ENCODE measurements at places on chromosomes 16 and 17.

DNA sequence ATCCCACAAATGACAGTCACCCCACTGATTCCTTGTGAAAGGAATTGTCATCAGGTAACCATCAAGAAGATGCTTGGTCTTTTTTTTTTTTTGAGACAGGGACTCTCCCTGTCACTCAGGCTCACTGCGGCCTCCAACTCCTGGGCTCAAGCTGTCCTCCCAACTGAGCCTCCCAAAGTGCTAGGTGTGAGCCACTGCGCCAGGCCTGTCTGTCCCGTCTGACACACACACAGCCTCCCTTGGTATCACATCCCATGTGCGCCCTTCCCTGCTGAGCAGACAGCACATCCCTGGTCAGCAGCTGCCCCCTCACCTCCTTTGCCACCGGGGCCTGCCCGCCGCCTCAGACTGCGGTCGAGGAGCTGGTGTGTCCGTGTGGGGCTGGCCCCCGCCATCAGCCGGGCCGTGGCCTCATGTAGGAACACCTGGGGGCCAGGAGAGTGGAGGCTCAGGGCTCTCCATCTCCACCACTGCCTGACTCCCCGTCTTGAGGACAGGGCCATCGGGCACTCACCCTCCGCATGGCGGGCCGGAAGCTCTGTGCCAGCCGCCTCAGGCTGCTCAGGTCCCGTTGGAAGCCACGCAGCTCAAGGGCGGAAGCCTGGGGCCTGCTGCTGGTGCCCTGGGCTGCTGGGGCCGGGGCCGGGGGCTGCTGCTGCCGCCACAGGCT is 23.6 kb downstream of the SREBF1 start:
- no peak for DNase-seq

GRCh38 chr16:79006765-79007164 is 593.8 kb downstream of the MAF start:
- DNase-seq: no peak

GRCh38 chr16:85521552-85522307 is 91.4 kb upstream of the GSE1 start:
- no peak for DNase-seq

- DNase-seq: no peak
Observed at GRCh38 chr17:40599468-40599763, 34.1 kb upstream of the CCR7 start.

DNA sequence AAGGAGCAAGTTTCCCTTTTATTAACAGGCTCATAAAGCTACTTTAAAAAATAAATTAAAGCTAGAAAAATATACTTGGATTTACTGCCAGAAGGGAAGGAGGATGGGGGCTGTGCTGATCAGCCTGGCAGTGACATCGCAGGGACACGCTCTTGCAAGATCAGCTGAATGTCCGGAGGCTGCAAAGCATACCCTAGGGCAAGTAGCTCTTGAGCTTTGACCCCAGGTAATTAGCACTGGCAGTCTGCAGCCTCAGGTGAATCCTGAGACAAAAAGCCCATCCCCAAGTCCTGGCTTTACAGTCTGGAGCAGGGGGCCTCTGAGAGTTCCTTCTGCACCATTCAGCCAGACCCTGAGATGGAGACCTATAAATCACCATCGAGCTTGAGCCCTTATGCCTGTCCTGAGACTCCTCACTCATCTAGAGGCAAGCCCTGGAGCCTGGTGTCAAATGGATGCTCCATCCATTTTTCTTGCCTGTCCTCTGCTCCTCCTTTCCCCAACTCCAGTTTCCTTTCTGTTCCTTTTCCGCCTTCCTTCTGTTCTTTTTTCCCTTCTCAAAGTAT is 131.7 kb downstream of the TMEM114 start:
- no peak for DNase-seq

DNA sequence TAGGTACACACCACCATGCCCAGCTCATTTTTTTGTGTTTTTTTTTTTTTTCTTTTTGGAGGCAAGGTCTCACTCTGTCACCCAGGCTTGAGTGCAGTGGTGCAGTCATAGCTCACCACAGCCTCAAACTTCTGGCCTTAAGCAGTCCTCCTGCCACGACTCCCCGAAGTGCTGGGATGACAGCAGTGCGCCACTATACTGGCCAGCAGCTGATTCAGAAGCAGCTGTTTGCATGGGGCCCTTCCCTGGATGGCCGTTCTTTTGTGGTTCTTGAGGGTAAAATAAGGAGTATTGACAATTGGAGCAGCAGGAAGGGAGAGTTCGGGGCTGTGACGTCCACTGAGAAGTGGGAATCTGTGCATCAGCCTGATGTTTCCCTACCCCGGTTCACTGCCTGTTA is 41.6 kb downstream of the KIAA0513 start:
- DNase-seq: no peak

GRCh38 chr16:74726716-74727115 is 26.1 kb upstream of the MLKL start:
- DNase-seq: no peak

DNA sequence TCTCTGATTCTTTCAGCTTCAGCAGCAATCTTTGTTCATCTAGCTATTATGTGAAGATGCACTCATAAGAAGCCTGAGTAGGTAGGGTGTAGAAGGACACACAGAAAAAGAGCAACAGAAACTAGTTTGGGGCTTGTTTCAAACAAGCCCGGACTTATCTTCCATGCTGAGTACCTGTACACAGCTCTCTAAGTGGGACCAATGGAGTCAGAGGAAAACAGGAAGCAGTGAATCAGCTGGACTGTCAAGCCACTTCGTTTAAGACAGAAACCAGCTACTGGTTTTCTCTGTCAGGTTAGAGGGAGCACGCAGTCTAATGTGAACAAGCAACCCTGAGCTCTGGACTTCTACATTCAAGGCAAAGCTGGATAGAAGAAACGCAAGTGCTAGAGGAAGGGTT is 16.0 kb downstream of the MAP2K6 start:
- no peak for DNase-seq

DNA sequence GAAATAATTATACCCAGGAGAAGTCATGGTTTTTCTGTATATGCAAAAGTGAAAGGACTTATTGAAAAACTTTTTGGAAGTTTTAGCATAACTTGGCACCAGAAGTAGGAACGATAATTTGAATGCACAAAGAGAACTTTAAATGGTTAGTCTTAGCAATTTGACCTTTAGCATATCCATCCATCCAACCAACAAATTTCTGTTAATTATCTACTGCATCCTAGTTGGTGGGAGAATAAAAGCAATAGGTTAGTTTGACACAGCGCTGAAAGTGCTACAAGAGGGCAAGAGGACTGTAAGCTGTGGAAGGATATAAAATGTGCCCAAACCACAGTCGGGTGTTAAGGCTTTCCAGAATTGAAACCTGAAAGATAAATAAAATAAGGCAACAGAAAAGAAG is 17.6 kb downstream of the SPAG9 start:
- no peak for DNase-seq

DNA sequence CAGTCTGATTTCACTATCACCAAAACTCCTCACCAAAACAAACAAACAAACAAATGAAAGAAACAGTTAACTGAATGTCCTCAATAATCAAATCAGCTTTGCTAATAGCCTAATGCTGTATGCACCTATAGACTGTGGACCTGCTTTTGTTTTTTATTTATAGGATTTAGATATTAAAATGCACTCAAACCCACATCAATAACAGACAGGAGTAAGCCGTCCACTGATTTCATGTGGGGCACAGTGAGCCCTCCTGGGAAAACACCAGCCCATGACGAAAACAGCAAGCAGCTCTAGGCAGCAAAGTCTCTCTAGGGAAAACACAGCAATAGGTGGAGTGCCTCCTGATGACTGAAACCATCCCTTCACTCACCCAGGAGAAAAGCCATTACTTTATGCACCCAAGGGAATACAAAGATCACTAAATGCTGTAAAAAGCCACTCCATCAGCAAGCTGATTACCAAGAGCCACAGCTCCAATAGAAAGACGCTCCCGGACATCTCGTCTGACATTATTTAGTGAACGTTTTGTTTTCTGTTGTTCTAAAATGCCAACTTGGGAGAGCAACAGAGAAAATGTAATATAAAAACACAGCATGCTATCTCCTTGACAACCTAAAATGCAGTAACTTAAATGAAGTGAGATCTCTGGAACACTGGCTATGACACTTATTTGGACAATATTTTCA is 47.8 kb downstream of the ANKFY1 start:
- no peak for DNase-seq
